Bronchus fibroblast of lung (primary cell): ENCODE measurements at places on chromosomes 13 and 19. TPM values are rescaled to one million over a fixed set of nuclear protein-coding genes. Genes with fewer than 3 reads are reported as not detected.

The ZNF274 gene
- total RNA-seq, result 14.6 and 16.8 TPM in 2 replicates

The FAM124A gene
- 0.15 and 0.34 TPM in 2 replicates for total RNA-seq

The RASIP1 gene
- total RNA-seq, result 8.3 and 8.7 TPM in 2 replicates

The SCN1B gene
- 4.0 and 4.3 TPM in 2 replicates for total RNA-seq
